ENCODE measurements at places on chromosomes 7 and 10.

DNA sequence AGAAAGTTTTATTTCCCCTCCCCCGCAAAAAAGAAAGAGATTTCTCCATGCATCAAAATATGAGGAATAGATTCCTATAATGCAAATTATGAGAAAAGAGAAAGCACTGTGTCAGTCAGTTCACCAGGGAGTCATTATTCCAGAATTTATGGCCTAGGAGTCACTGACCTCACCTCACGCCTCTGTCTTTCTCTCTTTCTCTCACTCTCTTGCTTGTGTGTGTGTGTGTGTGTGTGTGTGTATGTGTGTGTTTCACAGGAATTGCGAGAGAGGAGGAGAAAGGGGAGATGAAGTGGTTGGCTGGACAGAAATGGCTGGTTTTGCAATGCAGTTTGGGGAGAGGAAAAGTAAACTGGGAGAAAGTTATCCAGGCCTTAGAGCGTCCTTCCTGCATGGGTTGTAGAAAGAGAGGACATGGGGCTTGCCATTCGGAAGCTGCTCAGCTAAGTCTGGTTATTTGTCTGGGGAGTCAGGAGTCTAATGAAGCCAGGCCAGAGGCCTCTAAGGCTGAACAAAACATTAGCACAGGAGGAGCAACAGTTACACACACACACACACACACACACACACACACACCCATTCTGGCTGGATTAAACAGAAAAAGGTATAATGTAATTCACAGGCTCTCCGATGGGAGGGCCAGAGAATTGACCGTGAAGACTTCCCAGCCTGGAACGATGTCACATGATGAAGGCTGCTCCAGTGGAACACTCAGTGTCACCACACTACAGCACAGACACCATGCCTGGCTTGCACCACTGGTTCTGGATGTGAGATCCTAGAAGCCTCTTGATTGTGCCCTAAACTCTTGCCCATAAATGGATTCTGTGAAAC lies 12.8 kb upstream of the FFAR4 start:
- no peak for DNase-seq

DNA sequence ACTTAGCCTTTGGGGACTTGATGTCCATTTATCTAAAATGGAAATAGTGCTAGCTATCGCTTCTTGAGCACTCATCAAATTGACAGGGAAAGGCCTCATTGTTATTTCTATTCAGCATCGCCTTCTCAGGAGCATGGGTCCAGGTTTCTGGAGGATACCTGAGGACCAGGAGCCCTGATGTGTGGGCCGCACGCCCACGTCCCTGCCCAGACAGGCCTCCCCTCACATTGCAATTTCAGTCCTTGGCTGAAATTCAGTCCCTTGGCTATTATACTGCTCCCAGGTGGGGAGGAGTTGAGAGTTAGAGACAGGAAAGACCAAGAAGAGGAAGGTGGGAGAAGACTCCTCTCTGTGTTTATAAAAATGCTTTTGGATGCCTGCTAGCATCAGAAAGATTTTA lies 38.9 kb downstream of the GPRIN2 start:
- no peak for DNase-seq

- no peak for DNase-seq
Measured at GRCh38 chr10:83945982-83946718, 193.2 kb upstream of the GHITM start.

- DNase-seq: peak; percentile 25
Measured at GRCh38 chr10:99733366-99733765, 1.3 kb downstream of the CUTC start.

DNA sequence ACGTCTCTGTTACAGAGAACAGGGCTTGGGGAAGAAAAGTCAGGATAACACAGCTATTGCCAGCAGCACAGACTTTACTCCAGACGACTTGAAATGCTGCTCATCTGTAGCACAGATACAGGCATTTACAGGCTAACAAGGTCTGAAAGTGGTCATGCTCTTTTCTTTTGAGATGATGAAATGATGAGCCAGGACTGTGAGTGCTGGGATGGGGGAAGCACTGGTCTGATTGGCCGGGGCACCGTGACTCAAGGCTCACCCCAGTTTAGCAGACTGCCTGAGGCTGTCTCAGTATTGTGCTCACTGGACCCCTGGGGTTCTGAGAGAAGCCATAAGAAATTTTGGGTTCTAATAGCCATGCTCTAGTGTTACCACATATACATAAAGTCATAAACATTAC lies 12.4 kb downstream of the SMKR1 start:
- no peak for DNase-seq

GRCh38 chr7:156017431-156017830 lies 205.2 kb upstream of the SHH start:
- DNase-seq: no peak

DNA sequence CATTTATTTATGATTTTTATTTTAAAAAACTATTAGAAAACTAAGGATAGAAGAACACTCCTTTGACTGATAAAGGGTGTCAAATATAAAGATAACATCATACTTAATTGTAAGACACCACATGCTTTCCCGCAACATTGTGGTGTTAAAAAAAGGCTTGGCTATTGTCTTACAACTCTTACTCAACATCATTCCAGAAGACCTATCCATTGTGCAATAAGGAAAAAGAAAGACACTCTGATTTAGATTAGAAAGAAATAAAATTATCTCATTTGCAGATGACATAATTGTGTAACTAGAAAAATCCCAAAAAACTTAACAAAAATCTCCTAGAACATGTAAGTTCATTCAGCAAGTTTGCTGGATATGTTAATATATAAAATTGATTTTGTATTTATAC lies 296.7 kb upstream of the GNAI1 start:
- DNase-seq: no peak

GRCh38 chr7:137717811-137718271 lies 128.9 kb downstream of the DGKI start:
- no peak for DNase-seq

GRCh38 chr10:105188737-105189462 lies 547.8 kb downstream of the SORCS3 start:
- DNase-seq: no peak

- DNase-seq: no peak
Measured at GRCh38 chr7:101890749-101891523, 73.5 kb downstream of the CUX1 start.

GRCh38 chr7:157664034-157664433 lies 327.2 kb downstream of the DNAJB6 start:
- no peak for DNase-seq

- peak; percentile 44 for DNase-seq
Measured at GRCh38 chr7:31027161-31027965, 24.7 kb upstream of the ADCYAP1R1 start.

DNA sequence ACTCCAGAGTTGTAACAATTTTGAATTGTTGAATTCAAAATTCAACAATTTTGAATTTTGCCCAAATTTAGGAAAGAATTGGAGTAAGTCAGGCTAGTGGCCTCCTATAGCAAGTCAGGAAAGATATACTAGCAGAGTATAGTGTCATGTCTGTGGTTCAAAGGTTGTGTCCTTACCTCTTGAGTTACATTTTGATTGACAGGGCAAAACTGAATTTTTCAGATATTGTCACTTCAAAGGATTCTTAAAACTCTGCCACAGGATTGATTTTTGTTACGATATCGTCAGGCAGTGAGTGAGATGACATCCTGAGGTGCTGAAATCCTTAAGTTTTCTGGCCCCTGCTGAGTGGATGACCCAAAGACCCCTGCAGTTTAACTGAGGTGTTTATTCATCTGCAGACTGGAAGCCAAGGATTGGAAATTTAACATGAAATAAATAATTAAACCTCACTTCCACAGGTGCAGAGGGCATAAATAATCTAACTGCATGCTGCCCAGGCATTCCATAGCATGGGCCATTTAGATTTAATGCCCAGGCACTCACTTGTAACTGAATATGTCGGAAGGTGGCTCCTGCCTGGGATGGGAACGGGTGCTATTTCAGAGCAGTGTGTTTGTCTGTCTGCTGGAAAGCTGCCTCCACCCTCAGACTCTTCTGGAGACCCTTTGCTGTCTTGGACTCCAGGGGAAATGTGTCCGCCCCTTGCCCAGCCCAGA lies 50.8 kb downstream of the RBM20 start:
- DNase-seq: no peak

DNA sequence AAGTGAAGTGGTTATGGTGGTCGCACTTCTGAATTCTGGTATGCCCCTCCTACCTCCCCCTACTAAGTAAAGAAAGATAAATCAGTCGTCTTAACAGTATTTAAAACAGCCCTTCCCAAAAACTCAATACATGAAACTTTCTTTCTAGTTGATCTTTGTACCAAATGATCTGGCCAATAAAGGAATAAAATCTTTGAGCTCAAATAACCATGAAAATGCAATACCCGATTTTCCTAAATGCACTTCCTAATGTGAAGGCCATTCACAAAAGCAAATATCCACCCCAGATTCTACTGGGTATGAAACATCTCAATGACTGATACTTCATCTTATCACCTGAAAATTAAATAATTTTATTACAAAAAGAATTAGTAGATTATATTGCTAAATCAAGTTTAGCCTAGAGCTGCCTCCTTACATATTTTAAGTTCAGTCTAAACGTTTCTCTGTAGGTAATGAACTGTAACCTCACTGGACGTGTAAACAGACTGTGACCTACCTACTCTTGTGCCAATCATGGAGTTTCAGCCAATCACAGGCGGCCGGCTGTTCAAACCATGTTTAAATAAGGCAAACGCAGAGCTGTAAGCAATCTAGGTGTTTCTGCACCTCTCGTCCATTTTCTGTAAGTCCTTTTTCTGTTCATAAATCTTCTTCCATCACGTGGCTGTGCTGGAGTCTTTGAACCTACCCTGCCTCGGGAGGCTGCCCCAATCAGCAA lies 146.9 kb upstream of the AKR1E2 start:
- DNase-seq: no peak

DNA sequence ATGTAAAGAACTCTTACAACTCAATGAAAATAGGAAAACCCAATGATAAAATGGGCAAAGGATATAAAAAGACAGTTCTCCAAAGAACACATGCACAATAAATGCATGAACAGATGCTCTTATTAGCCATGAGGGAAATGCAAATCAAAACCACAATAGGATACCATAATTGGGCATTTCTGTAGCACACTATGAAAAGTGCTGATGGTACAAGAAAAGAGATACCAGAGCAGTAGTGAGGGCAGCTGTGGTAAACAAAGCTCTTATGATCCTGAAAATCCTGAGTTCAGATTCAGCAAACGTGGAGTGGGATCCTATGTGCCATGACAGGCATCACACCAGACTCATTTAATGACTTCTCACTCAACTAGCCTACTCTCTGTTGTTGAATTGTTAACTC lies 96.7 kb upstream of the SLC25A13 start:
- no peak for DNase-seq

DNA sequence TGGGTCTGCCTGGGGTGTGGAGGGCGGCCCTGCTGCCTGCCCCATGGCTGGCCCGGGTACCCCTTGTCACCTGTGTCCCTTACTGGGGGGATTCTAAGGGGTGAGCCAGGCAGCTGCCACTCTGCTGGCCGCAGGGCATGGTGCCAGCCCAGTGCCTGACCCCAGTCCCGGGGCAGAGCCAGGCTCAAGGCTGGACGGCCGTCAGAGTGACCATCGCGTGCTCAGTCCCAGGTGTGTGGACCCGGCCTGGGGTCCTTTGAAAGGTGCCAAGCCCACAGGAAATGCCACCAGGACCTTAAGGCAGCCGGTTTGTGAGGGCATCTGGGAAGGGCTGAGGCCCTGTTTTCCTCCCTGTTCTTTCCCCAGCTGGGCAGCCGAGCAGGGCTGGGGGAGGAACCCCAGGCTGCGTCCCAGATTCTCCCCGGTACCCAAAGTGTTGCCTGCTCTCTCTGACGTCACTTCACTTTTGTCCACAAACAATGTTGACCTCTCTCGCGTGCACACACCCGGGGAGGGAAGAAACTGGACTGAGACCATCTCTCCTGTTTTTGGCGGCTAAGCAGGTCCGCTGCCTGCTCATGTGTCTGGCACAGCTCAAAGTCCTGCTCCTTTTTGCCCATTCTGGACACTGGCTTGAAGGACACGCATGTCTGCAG lies 37.6 kb downstream of the PAPOLB start:
- DNase-seq: no peak
